ENCODE measurements at places on chromosomes 3 and 15.

- DNase-seq = no peak
Measured at GRCh38 chr3:24764236-24764915, 269.7 kb upstream of the THRB start.

- DNase-seq = no peak
Measured at GRCh38 chr3:149397528-149397927, 20.1 kb upstream of the TM4SF1 start.

DNA sequence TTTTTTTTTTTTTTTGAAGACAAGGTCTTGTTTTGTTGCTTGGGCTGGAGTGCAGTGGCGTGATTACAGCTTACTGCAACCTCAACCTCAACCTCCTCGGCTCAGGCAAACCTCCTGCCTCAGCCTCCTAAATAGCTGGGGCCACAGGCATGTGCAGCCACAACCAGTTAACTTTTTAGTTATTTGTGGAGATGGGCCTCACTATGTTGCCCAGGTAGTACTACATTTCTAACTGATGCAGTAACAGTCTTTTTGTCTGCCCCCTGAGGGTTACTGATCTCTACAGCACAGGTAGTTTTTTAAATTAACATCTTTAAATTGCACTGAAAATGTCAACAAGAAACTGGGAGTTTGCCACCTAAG is 3.4 kb upstream of the LMLN start:
- DNase-seq = no peak

- no peak for DNase-seq
Measured at GRCh38 chr3:106398891-106399600, 530.2 kb upstream of the CBLB start.
